ENCODE measurements at places on chromosomes 4 and X.
A peak's percentile ranks its signal among the peaks of the same experiment; 100 is the strongest.

DNA sequence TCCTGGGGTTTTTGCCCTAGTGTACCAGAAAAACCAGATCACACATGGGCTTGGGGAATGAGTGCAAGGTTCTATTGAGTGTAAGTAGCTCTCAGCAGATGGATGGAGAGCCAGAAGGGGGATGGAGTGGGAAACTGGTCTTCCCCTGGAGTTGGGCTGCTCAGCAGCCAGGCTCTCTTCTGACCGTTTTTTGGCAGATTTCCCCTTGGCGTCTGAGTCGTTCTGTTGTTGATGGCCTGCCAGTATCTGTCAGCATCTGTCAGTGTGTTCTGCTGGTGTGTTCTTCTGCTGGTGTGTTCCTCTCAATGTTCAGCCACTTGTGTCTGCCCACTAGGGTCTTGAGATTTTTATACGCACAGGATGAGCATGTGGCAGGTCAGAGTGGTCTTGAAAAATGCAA is 633.9 kb upstream of the CPEB2 start:
- DNase-seq: no peak

DNA sequence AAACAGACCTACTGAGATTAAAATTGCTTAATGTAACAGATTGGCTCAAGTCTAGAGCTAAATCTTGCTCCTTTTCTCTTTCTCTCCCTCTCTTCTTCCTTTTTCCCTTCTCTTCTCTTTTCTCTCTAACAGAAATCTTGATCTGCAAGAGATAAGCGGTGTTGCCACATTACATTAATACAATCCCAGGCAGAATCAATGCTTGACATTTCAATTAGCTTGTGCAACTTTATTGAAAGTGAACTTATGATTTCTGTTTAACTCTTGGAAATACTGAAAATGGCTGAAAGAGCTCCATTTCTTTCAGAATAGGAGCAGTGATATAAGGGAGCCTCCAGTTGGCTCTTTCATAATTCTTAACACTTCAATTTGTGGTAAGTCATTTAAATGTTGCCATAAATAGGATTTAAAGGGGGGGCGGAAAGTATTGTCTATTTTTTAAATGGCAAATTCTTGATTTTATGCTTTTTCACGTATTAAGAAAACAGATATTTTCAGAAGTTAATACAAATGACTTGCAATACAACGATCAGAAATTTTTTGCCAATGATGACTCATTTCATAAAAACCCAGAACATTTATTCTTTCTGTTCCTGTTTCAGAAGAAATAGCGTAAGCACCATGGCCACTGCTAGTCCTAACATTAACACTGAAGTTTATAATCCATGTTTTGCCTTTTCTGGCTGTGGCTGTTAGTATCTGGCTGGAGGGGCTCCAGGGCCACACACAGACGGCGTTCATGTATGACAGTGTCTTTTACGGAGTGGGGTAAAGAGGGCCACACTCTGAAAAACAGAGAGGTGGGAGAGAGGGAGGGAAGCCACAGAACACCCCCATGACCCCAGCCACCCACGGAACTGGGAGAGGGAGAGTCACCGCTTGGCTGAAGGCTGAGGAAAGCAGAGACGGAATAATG is 115.7 kb upstream of the FAT1 start:
- DNase-seq: no peak

GRCh38 chr4:23972187-23972586 is 82.3 kb upstream of the PPARGC1A start:
- DNase-seq: no peak

- DNase-seq: no peak
Measured at GRCh38 chrX:122501652-122502051, 682.4 kb upstream of the GRIA3 start.

DNA sequence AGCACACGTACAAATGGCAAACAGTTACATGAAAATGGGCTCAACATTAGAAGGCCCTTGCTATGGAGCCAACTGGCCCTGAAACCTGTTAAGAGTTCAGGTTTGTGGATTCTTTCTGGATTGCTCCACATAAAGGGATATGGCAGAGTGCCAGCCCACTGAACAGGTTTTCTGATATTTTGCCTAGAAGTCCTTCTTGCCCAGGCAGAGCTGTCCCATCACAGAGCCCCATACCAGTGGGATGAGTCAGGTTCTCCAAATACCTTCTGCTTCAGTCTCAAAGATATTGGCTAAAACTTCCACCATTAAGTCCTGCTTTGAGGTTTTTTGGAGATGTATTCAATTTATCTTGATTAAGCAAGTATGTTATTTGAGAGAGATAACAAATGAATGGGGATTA is 146.8 kb upstream of the IL1RAPL2 start:
- DNase-seq: no peak

- no peak for DNase-seq
Measured at GRCh38 chr4:109947918-109948317, 35.2 kb downstream of the EGF start.

- DNase-seq: no peak
Measured at GRCh38 chrX:141903400-141904155, at the start of gene MAGEC1. Gene MAGEC1, plus strand, starts transcription at chrX:141903894. Its CDS starts 1,179 bp downstream, at chrX:141905073.

GRCh38 chr4:139630991-139631390 is 34.6 kb upstream of the MGST2 start:
- DNase-seq: no peak

DNA sequence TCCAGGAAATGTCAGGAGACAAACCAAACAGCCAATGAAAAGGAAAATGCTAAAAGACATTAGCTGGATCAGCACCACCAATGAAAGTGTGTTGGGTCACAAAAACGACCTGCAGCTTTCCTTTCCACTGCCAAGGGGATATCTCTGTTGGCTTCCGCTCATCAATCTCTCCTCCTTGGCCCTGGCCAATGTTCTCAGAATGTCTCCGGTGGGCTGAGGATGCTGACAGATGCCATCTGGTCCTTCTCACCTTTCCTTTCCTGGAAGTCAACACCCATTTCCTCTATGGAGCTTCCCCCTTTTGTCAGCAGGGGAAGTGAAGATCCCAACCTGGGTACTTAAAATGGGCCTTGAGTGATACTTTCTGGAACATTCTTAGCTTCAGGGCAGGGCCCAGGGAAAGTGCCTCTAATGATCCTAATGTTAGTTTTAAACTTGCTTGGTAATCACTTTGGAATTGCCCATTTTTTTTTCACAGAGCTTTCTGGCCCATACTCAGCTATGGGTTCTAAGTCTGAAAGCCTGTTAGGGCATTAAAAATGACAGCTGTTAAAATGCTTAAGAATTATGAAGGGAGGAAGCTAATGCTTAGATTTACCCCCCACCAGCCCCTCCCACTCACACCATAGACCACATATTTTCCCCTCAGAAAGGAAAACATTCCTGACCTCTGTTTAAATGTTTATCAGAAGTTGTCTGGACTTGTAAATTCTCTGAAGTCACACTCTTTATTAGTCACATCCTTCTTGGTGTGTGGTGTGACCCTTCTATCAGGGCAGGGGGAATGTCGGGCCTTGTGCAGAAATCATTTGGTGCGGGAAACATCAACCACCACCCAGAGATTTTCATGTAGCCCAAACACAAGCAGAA is 29.2 kb downstream of the IGFBP7 start:
- DNase-seq: peak; percentile 90

- no peak for DNase-seq
Measured at GRCh38 chr4:8516061-8516573, 64.1 kb upstream of the GPR78 start.

DNA sequence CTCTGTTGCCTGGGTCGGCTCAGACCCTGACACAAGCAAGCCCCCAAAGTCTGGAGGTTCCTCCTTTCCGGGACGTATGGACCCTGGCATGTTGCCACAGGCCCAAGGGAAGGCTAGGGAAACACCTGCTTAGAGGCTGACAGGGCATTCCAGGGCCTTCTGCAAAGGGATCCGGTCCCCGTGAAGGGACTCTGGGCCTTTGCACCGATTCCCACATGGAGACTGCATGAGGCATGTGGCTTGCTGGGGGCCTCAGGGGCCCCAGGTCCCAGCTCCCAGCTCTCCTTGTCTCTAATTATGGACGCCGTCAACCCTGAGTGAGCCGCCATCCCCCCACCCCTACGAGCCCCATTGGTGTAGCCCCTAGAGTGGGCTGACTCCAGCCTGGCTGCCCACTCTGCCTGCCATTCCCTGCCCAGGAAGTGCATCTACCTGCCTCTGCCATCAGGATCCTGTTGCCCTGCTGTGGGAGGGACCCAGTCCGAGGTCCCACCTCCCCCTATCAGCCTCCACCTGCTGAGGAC is 4.2 kb upstream of the RGS12 start:
- DNase-seq: no peak

DNA sequence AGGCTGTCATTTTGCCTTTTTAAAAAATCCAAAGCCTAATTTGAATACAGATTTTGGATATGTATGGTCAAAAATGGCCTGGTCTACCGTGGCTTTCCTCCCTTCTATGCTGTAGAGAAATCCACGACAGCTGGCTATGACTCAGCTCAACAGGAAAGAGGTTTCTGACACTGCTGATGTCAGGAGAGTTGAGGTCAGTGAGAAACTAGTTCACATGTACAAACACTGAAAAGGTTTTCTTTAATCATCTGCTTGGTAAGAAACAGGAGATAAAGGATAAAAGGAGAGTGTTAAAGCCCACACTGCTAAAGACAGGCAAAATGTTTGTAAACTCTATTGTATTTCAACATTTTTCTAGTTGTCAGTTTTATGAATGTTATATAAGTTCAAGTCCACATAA is 113.9 kb downstream of the NYX start:
- DNase-seq: no peak

DNA sequence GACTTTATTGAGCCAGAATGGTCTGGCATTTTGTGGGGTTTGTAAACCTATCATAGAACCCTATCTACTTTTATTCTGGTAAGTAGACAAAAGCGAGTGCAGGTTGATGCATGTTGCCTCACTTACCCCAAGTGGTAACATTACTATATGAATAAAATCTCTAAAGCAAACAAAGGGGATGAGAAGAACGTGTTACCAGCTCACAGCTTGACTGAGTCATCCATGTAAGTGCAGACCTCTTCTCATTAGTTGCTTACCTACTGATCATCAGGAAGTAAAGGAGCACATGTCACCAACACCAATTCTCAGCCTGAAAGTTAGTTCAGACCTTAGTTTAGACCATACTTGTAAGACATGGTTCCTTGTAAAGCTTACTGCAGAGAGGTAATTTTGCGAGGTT is 1328.3 kb downstream of the C4orf33 start:
- DNase-seq: no peak

DNA sequence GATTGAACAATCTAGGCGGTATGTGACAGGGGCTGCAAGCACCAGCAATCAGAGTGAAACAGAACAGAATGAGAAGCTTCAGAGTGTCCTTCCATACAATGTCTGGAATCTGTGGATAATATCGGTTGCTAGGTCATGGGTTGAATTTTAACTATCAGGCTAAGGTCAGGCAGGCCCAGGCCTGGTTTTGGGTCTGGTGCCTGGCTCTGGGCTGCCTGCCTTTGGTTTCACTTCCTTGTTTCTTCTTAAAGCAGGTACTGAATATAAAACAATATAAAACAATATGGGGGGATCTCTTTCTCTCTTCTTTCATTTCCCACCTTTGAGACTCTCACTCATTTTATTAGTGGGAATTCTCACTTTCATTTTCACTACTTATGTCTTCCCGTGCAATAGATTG is 962.0 kb downstream of the CCSER1 start:
- DNase-seq: no peak

DNA sequence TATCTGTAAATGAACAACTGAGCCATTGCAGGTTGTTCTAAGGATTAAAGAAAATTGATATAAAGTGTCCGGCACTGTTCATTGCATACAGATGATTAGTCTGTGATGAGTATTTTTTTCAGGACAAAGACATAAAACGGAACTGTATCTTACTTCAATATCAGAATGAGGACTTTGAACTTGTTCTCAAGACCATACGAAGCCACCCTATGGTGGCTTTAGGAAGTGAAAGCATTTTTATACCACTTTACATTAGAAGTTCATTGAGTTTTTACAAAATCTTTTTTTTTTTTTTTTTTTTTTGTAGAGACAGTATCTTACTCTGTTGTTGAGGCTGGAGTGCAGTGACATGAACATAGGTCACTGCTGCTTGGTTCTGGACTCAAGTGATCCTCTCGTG is 45.2 kb upstream of the TRIM2 start:
- DNase-seq: no peak

DNA sequence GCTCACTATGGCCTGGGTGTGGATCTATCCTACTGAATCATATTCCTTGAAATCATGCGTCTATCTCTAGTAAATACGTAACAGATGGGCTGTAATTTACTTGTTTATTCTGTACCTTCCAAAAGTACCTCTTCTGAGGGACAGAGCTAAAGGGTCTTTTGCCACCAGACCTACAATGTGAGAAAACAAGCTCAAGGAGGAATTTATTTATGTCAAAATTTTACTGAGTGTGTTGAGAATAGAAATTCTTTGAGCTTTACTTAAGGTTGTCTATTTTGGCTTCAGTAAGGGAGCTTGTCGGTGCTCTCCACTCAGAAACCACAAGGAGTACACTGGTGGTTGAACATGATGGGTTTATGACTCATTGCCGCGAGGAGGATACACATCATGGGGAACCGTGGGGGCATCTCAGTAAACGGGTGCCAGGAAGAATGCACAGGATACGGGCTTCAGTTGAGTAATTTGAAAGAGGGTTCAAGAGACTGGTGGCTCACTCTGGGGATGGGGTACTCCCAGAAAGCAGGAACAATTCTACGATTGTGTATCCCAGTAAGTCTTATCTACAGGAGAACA is 3.0 kb downstream of the ANK2 start:
- no peak for DNase-seq

GRCh38 chr4:17511051-17511450 is 839 bp downstream of the QDPR start:
- DNase-seq: no peak

DNA sequence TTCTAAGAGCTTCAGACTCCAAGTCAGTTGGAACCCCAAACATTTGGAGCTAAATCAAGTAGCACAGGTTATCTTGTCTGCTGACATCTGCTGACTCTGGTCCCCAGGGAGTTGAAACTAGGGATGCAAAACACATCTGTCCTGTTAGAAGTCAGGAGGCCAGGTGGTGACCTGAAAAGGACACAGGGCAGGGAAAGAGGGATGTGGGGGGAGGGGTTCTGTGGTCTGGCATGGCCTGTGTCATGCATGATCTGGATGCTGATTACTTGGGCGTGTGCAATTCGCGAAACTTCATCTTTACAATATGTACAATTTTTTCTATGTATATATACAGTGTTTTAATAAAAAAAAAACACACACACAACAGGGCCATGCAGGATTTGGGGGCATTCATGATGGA is 55.3 kb downstream of the FHDC1 start:
- DNase-seq: no peak

GRCh38 chrX:142999199-142999701 is 26.5 kb upstream of the SPANXN4 start:
- DNase-seq: no peak

DNA sequence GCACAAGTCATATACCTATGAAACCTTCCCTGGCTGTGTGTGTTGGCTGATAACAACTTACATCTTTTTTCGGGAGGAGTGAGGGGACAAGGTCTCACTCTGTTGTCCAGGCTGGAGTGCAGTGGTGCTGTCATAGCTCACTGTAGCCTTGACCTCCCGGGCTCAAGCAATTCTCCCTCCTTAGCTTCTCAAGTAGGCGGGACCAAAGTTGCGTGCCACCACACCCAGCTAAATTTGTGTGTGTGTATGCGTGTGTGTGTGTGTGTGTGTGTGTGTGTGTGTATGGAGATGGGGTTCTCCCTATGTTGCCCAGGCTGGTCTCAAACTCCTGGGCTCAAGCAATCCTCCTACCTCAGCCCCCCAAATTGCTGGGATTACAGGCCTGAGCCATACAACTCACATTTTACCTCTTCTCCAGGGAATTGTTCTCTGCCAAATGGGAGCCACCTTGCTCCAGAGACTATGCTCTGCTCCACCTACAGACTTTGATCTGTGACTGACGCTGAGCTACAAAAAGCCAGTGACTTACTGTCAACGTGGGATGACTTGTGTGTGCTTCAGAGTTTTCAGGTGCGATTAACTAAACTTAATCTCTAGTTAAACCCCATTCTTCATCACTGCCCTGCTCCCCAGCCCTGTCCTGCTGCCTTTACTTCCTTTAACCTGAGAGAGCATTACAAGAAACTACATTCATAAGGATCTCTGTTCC is 2.0 kb upstream of the BEX4 start:
- DNase-seq: no peak
